ENCODE measurements at places on chromosomes 4 and X.

- DNase-seq: no peak
Observed at GRCh38 chr4:6889101-6889735, 20.4 kb upstream of the TBC1D14 start.

DNA sequence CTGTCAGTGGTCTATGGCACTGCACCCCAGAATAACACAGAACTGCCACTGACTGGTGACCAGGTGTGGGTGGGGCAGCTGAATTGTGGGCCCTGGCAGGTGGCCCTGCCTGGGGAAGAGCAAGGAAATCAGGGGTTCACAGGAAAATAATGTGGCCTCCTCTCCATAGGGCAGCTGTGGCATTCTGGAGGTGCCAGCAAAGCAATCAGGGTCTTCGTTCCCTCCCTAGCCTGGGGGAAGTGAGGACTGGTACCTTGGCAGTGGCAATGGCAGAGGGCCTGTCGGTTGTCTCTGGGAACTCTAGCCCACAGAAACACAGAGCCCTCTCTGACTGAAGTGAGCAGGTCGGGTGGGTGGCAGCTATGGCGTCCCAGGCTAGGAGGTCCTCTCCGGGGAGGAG, 223.0 kb downstream of the GRIA2 start:
- DNase-seq: no peak

DNA sequence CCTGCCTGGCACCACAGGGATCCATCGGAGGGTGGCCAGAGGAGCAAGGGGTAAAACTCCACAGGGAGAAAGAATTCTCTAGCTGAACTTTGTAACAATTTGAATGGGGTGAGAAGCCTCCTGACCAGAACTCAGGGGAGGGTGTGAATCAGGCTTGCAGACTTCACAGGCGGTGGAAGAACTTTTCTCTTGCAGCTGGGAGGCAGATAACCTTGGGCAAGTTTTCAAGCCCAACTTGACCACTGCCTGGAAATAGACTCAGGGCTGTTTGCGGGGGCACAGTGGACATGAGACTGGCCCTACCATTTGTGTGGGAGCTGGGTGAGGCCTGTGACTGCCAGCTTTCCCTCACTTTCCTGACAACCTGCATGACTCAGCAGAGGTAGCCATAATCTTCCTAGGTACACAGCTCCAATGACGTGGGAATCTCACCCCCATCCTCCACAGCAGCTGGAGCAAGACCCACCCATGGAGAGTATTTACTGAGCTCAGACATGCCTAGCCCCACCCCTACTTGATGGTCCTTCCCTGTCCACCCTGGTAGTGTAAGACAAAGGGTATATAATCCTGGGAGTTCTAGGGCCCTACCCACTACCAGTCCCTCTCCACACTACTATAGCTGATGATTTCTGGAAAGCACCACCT, 210.0 kb upstream of the AGTR2 start:
- DNase-seq: no peak

- no peak for DNase-seq
Observed at GRCh38 chr4:106659371-106659770, 290.8 kb upstream of the GIMD1 start.

- DNase-seq: no peak
Observed at GRCh38 chr4:2804449-2804972, 11.6 kb downstream of the SH3BP2 start.

- no peak for DNase-seq
Observed at GRCh38 chrX:31074522-31074921, 2.7 kb upstream of the FTHL17 start.
